ENCODE measurements at places on chromosomes 5 and 9. TPM values are rescaled to one million over a fixed set of nuclear protein-coding genes. Genes with fewer than 3 reads are reported as not detected.

PCDHGA1 gene
- 0.44 TPM for total RNA-seq

INSYN2B gene
- 1.4 TPM for total RNA-seq

ZNF483 gene
- 3.6 TPM for total RNA-seq

OR1L1 gene
- total RNA-seq = not detected

STPG3 gene
- total RNA-seq = not detected

SMIM32 gene
- not detected for total RNA-seq

MPDZ gene
- total RNA-seq = 70.7 TPM

PRRT1B gene
- not detected for total RNA-seq

LRRC70 gene
- total RNA-seq = 6.5 TPM

GIN1 gene
- total RNA-seq = 2.4 TPM

VLDLR gene
- total RNA-seq = 12.4 TPM

NAIP gene
- total RNA-seq = 41.7 TPM

PPP3R2 gene
- total RNA-seq = not detected

PLAC8L1 gene
- total RNA-seq = not detected

PTGER4 gene
- total RNA-seq = 39.5 TPM

HMCN2 gene
- 0.65 TPM for total RNA-seq

SH3GL2 gene
- not detected for total RNA-seq

PCDHA12 gene
- total RNA-seq = 0.79 TPM

GDA gene
- not detected for total RNA-seq

DNAJA1 gene
- 94.6 TPM for total RNA-seq

MBLAC2 gene
- total RNA-seq = 5.5 TPM

POLK gene
- total RNA-seq = 41.2 TPM

FOXD4L3 gene
- 0.19 TPM for total RNA-seq

CDH10 gene
- not detected for total RNA-seq

ZFP37 gene
- total RNA-seq = 1.3 TPM

OTP gene
- not detected for total RNA-seq

MRPS2 gene
- 23.5 TPM for total RNA-seq

HRH2 gene
- total RNA-seq = 2.9 TPM

IFNA2 gene
- total RNA-seq = not detected

CDC25C gene
- total RNA-seq = 0.72 TPM

KIF20A gene
- 0.37 TPM for total RNA-seq

IL9 gene
- not detected for total RNA-seq

CNTNAP3B gene
- total RNA-seq = 13.8 TPM

GABRA1 gene
- total RNA-seq = not detected

FBN2 gene
- 3.2 TPM for total RNA-seq

RAB3C gene
- total RNA-seq = 2.5 TPM

FAM151B gene
- 3.8 TPM for total RNA-seq

RASGEF1C gene
- total RNA-seq = 0.37 TPM

TOPORS gene
- total RNA-seq = 25.9 TPM

SPAAR gene
- 70.1 TPM for total RNA-seq

IL13 gene
- total RNA-seq = 0.24 TPM

RNF224 gene
- not detected for total RNA-seq

MTAP gene
- 22.2 TPM for total RNA-seq

PRDM9 gene
- total RNA-seq = not detected

ARID3C gene
- not detected for total RNA-seq

ELOVL7 gene
- total RNA-seq = 9.5 TPM

NR4A3 gene
- total RNA-seq = 39.8 TPM

SUSD1 gene
- total RNA-seq = 12.7 TPM

LRRC19 gene
- total RNA-seq = not detected

PCDHB2 gene
- total RNA-seq = 2.2 TPM

GTF2H2C gene
- 18.7 TPM for total RNA-seq

ZFAND5 gene
- 314 TPM for total RNA-seq
